NCI-H460 (cell line): ENCODE measurements at places on chromosomes 11 and 22.

- DNase-seq: no peak
Observed at GRCh38 chr11:118628432-118628831, 21.0 kb downstream of the PHLDB1 start.

DNA sequence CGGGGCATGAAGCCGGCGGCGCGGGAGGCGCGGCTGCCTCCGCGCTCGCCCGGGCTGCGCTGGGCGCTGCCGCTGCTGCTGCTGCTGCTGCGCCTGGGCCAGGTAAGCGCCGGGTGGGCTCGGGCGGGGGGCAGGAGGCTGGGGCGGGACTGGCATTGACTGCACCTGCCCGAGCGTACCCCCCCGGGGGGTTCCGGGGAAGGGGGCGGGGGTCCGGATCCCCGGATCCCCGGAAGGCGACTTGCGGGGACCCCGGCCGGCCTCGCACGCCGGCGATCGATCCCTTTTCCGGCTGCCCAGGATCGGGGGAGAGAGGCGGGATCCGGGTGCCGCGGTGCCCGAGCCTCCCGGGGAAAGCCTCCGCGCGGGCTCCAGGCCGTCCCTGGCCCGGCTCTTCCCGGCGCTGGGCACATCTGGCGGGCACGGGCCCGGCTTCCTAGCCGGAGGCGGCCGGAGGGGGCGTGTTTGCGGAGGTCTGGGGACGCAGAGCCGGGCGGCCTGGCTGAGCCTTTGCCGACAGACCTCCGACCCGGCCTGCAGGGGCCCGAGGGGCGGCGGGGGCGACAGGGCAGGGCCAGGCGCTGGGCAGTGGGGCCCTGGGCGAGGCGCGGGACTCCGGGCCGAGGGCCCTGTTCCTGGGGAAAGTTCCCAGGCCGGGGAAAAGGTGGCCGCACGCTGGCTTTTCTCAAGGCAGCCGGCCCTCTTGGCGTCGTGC, 705 bp downstream of the PTPRJ start:
- DNase-seq: no peak

- no peak for DNase-seq
Observed at GRCh38 chr11:111112614-111113013, 132.9 kb upstream of the POU2AF2 start.

DNA sequence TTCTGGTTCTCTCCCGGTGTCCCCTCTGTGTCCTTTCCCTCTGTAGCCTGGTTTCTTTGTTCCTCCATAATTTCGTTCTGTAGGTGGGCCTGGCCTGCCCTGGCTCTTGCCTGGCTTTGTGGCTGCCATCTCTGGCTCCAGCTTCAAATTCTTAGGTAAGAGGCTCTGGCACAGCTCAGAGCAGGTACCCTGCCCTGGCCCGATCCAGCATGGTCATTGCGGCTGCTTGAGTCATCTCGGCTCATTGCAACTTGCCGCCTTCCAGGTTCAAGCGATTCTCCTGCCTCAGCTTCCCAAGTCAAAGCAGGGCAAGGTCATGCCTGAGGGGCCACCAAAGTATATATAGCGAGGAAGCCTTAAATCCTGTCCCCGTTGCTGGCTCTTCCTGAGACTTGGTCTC, 76.0 kb downstream of the OSBP2 start:
- DNase-seq: no peak

DNA sequence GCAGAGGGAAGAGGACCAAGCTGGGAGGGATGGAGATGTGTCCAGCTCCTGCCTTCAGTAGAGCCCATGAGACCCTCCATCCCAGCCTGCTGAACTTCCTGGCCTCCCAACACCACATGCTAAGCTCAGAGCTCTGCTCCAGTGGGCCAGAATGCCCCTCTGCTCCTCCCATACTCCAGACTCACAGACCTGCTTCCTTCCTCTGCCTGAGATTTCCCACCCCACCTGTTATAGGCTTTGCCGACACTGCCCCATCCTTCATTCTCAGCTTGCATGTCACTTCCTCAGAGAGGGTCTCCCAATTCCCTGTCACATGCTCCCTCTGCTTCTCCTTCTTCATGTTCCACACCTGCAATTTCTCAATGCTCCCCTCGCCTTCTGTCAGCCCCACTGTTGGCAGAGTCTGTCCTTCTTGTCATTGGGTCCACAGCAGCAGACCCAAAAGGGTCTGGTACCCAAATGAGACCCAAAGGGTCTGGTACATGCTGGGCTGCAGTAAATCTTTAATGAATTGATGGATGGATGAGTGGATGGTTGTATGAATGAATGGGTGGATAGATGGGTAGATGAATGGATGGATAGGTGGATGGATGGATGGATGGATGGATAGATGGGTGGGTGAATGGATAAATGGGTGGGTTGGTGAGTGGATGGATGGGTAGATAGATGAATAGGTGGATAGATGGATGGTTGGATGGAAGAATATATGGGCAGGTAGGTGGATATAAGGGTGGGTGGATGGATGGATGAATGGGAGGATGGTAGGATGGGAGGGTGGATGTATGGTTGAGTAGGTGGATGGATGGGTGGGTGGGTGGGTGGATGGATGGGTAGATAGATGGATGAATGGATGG, 105.3 kb upstream of the FGF3 start:
- no peak for DNase-seq

DNA sequence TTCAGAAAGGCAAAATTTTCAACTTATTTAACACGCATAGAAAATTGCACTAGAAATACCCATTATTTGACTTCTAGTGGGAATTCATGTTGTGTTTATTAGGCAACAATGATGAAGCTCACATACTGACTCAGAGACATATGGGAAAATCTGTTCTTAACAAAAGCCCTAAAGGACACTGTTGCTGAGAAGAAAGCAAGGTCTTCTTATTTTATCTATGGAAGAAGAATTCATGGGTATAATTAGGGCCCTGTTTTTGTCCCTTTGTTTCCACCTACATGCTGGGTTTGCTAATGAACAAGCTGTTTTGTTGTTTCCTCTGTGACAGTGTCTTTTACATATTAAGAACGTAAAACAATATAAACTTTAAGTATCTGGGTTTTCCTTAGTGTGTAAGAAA, 606.7 kb upstream of the ARHGAP42 start:
- DNase-seq: no peak

GRCh38 chr11:96390488-96390792, 627 bp downstream of the JRKL start:
- DNase-seq: no peak
